Right cardiac atrium (tissue), 5 donors: ENCODE measurements at places on chromosomes 4 and X.

DNA sequence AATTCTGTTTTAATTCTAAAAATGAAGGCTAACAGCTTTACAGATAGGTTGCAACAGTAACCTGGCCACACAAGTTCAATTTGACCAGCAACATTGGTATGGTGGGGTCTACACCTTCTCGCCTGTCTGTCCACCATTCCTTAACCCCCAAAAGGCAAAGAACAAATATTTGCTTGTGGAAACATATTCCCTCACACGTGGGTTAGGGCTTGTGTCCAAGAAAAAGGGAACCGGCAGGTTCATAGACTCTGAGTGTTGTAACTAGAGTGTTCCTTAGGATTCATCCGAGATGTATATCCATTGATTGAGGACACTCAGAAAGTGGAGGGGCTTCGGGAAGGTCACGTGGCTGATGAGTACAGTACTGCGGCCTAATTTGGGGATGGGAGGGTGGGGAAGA lies 54.1 kb downstream of the C4orf51 start:
- no peak for DNase-seq

GRCh38 chr4:39044364-39044955 lies 12.3 kb upstream of the TMEM156 start:
- DNase-seq, result peak; percentile 93

- no peak for DNase-seq
Measured at GRCh38 chr4:56972809-56973208, 4.6 kb downstream of the NOA1 start.

- DNase-seq, result no peak
Measured at GRCh38 chrX:150692296-150692695, 900 bp upstream of the MTMR1 start.

- no peak for DNase-seq
Measured at GRCh38 chr4:112853662-112854256, 195.7 kb upstream of the ANK2 start.

GRCh38 chrX:123854329-123854728 lies 5.5 kb upstream of the XIAP start:
- DNase-seq, result no peak

DNA sequence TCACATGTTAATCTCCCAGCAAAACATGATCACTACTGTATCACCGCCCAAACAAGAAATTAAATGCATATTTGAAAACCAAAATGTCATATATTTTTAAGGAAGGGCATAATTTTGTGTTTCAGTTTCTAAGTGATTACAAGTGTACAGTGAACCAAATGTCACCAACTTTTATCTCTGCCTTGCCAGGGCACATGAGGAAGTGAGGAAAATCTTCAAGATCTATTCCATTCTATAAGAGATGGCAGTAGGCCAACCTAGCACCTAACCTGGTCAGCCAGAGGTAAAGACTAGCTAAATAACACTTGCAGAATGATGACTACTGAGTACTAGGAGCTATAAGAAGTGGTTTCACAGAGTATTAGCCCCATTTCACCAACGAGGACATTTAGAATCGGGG lies 107.2 kb downstream of the ATP11C start:
- DNase-seq, result no peak

GRCh38 chrX:65528705-65529340 lies 5.8 kb downstream of the LAS1L start:
- DNase-seq, result no peak

DNA sequence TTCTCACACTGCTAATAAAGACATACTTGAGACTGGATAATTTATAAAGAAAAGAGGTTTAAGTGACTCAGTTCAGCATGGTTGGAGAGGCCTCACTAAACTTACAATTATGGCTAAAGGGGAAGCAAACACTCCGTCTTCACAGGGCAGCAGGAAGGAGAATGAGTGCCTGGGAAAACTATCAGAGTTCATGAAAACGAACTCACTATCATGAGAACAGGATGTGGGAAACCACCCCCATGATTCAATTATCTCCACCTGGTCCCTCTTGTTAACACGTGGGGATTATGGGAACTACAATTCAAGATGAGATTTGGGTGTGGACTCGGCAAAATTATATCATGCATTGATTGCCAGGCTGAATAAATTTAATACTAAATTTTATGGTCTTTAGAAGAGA lies 592.7 kb downstream of the GRXCR1 start:
- DNase-seq, result no peak

DNA sequence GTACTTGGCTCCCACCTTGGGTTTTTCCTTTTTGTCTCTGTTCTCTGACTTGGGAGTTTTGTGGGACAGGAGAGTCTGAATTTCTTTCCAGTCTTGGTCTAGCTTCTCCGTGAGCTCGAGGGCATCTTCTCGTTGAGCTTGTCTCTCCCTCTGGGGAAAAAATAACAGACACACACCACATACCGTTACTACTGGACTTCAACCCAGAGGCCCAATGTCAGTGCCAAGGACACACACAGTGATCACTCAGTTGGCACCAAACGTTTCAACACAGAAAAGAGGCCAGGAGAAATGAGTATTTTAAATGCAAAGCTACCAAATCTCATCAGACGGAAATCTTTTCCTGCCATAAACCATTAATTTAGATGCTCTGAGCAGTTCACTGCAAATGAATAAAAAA lies 9.7 kb downstream of the NOP14 start:
- no peak for DNase-seq

DNA sequence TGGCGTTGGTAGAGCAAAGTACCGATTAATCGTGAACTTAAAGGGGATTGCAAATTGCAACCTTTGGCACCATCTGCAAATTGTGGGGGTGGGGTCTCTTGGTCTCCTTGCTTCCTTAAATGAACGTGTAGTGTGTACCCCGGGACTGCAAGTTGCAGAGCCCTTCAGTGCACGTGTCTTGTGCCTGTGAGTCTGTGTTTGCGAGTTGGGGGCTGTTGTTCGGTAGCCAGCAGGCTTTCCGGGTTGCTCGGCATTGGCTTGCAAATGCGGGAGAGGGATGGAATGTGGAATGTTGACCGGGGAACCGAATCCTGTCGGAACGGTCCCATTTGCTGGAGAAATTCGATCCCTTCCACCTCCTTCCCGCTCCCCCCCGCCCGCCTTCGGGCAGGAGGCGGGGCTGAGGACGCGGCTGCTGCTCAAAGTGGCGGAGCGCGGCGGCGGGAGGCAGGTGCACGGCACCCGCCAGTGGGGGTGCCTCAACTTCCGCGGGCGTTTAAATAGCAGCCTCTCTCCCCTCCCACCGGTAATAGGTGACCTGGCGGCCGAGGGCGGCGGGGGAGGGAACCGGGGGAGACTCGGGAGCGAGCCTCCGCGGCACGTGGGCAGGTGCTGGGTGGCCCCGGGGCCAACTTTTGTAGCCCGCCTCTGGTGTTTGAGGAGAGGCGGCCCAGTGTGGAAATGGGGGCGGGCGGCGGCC lies 1.5 kb downstream of the JADE1 start:
- DNase-seq, result peak; percentile 78

DNA sequence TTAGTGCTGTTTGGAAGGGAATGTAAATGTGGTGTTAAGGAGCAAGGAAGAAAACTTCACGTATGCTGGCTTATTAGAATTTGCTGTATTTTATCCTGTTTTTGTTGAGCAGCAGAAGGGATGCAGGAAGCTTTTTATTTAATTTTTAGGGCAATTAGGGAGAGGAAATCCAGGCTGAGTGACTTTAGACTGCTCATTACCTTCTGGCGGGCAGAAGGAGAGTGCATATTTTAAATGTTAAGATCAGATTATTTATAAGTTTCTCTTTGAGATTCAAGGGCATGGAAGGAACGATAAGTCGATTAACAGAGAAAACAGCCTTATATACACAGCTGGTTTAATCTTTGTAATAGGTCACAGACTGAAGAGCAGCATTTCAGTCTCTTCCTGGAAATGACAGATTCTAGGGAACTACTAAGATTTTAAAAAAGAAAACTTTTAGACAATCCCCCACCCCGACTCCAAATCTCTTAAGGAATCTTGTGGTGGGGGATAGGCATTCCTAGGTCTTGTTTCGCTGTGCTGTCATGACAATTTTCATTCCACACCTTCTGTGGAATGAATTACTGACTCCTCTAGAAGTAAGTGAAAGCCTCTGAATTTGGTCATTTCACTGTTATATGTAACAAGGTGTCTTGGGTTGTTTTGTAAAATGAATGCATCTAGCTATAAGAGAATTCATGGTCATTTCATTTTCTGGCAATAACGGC lies 402.5 kb downstream of the RAPGEF2 start:
- no peak for DNase-seq

DNA sequence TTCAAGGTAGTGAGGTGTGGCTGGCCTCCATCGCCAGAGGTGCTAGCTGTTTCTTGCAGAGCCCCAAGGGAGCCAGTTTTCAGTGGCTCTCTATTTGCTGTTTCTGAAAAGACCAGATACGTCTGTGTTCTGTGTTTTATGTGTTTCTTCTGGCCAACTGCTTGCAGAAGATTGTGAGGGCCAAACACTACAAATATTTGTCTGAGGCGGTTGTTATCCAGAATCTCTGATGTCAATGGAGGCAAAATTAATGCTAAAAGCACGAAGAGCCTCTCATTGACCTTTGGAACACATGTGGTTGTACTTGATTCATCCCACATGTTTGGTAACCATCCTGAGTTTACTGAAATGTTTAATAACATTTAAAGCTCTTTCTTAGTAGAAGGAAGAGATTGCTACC lies 113.9 kb downstream of the CT47B1 start:
- no peak for DNase-seq

GRCh38 chr4:75678965-75679364 lies 5.8 kb upstream of the G3BP2 start:
- no peak for DNase-seq

DNA sequence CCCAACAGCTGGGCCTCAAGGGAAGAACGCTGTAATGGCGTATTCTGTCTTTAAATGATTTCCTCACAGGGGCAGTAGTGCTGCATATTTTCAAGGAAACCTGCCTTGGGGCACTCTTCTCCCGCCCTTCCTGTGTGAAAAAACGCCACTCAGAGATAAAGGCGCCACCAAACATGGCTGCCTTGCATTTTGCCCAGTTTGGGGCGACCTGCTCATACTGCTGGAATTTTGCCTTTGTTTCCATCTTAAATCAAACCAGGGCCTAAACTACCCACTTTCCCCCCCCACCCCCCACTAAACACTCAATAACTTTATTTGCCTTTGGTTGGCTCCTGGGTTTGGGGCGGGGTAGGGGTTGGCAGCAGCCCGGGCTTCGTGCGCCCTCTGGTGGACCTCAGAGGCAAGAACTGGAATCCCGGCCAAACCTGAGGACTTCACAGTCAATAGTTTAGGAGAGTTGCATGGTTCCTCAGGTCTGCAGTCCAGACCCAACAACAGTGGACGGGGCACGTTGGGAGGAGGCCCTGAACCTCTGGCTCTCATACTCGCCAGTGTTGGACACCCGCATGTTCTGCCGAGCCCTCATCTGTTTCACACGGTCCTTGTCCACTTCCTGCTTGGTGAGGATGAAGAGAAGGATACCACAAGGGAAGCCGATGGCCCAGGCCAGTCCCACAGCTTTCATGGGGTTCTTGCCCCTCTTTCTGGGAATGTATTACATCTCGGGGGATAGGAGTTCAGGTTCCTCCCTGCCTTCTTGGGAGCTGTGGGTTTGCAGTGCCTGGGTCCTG lies 220.1 kb upstream of the STK26 start:
- DNase-seq, result no peak

GRCh38 chrX:150844016-150844415 lies 54.5 kb downstream of the CD99L2 start:
- no peak for DNase-seq

- DNase-seq, result no peak
Measured at GRCh38 chr4:23269566-23269965, 576.8 kb downstream of the GBA3 start.

GRCh38 chrX:101693476-101693875 lies 33.8 kb upstream of the ARMCX2 start:
- DNase-seq, result no peak

DNA sequence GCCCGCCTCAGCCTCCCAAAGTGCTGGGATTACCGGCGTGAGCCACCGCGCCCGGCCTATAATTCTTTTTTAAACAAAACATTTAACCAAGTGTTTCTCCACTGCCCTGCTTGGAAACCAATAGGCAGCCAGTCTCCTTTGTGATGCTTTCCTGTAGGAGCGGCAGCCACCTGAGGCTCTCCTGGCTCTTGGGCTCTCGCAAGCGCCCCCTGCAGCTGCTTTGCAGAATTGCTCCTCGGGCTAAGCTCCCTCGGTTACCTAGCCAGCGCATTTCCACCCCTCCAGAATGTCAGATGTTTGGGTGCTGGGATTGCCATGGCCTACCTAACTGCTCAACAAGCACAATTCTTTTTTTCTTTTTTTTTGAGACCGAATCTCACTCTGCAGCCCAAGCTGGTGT lies 7.7 kb downstream of the S100P start:
- no peak for DNase-seq

- no peak for DNase-seq
Measured at GRCh38 chrX:82973646-82974045, 534.4 kb upstream of the POU3F4 start.

DNA sequence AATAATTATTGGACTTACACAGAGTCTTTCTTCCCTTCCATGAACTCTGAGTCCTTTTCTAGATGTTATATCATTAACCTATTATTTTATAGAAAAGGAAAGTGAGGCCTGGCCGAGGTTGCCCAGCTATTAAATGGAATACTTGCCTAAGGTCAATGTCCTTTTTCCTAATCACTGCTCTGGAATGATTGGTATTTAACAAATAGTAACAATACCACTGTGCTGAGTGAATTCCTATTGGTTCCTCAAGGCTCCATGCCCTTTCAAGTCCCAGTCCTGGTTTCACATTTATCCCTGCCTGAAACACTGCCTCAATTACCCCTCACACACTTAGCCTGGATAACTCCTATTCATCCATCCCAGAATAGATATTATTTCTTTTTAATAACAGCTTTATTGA lies 6.2 kb downstream of the TCEAL9 start:
- DNase-seq, result no peak

DNA sequence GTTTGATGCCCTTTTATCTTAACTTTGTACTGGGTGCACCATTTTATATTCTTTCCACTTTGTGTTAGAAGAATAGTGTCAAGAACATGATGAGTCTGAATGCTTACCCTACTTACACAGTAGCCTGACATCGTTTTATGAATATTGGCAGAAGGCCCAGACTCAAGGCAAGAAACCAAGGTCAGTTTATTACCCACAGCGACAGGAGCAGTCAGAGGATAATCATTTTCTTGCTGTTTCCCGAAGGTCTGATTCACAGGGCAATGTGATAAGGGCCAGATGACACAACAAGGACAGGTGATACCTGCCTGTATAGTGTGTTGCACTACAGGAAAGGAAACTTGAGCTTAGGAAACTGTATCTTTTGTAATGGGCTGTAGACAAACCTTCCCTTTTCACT lies 417.4 kb downstream of the SPOCK3 start:
- no peak for DNase-seq

DNA sequence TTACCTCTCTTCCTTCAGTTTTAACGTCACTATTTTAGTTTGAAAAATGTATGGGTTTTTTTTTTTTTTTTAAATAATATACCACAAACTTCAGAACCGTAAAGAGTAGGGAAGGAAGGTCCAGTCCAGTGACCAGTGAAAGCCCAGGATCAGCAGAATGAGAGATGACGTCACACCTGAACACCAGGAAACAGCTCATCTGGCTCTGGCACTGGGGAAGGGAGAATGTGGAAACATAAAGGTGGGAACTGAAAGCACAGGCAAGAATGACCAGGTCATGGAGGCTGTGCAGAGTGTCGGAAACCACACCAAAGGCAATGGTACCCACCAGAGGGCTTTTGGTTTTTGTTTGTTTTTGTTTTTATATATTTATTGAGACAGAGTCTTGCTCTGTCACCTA lies 141.2 kb downstream of the DHX15 start:
- DNase-seq, result no peak
